ENCODE measurements at places on chromosomes 7 and 10.

GRCh38 chr7:101294832-101295121 lies 26.8 kb downstream of the IFT22 start:
- DNase-seq = no peak

DNA sequence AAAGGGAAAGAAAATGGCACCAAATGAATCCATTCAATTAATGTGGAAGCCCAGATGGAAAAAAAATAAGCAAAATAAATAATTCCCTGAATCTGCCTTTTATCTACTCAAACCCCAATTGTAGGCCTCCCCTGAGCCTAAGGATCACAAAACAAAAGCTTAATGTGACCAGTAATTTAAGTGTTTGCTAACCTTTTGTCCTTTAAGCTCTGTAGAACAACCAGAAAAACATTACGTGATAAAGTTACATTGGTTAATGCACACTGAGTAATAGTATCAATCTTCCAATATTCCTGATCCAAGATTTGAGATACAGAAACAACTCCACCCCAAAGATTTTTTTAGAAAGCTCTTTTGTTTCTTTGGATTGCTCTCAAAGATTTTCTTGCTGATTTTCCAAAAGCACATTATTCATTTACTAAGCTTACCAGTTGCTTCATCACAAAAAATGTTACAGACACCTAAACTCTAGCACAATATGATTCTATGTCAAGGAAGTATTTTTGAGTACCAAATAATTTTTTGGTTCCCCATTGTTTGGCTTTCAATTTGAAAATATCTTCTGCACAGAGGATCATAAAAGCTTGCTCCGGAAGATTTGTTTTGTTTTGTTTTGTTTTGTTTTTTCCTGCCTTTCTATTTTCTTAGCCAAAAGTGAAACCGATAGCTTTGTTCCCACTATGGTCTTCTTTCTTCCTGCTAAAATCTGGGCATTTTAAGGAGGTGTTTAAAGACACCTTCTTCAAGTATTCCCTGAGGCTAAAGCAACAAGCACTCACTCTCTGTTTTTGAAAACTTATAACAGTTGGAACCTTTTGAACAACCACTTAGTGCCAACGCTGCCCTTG lies 54.2 kb downstream of the TRIL start:
- no peak for DNase-seq

DNA sequence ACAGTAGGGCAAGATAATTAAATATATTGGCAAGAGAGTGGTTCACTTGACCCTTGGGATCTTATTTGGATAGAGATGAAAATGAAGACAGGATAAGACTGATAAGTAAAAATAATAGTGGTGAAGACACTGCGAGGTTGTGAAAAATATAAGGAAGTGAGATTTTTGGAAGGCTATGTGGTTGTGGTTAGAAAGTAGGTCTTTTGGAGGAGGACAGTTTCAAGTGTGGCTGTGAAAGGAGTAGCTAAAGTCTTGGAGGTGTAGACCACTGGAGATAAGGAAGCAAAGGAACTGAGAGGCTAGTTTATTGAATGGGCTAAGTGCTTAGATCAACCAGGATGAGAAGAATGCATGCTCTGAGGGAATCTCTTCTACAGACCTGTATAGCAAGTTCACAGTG lies 11.2 kb downstream of the MIOS start:
- no peak for DNase-seq

- DNase-seq = peak; percentile 24
Observed at GRCh38 chr7:116354171-116354545, 143.8 kb downstream of the TES start.

GRCh38 chr7:901388-902154 lies 25.2 kb downstream of the GET4 start:
- DNase-seq = peak; percentile 96

DNA sequence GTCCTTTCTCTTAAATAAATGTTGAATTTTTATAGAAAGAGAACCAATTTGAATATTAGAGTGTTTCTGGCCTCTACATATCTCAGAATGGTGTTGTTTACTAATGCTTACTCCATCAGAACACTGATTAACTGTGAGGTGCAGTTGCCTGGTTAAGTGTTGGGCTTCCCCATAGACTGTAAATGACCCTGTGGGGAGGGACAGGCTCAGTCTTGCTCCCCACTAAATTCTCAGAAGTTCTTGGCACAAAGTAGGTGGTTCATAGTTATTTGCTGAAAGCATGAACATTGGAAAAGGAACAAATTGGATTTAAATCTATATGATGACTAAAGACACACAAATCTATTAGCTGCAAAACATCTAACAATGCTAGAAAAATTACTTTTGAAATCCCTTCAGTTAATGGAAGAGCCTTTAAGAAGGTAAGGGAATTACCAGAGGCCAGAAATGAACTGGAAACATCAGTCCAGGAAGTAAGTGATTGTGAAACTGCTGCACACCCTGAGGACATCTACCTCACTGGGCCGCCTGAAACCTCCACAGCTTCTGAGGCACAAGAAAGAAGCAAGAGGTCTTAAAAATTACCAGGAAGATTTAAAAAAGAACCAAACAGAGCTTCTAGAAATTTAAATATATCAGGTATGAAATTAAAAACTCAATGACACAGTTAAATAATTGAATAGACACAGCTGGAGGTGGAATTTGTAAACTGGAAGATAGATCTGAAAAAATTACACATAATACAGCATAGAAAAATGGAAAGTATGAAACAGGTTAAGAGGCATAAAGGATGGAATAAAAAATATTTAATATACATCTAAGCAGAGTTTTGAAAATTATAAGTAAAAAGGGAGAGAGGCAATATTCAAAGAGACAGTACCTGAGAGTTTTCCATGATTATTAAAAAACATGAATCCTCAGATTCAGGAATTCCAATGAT lies 17.8 kb upstream of the COMTD1 start:
- DNase-seq = no peak

GRCh38 chr10:120667276-120667675 lies 183.9 kb upstream of the WDR11 start:
- no peak for DNase-seq

GRCh38 chr10:128295003-128295402 lies 168.8 kb upstream of the MKI67 start:
- no peak for DNase-seq

DNA sequence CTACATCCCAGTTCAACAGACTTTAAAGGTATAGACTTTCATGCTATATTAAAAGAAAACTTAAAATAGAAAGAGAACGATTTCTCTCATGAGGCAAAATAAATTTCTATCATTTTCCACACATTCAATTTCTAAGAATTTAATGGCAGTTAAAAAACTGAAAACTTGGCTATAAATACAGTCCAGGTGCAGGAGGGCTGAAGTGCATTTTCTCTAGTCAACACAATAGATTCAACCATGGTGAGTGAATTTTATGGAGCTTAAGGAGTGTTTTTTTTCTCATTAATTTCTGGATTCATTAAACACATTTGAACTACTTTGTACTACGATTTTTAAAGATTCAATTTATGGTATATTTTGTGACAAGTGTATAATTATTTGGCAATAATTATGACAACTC lies 240.8 kb upstream of the SLC26A5 start:
- no peak for DNase-seq

DNA sequence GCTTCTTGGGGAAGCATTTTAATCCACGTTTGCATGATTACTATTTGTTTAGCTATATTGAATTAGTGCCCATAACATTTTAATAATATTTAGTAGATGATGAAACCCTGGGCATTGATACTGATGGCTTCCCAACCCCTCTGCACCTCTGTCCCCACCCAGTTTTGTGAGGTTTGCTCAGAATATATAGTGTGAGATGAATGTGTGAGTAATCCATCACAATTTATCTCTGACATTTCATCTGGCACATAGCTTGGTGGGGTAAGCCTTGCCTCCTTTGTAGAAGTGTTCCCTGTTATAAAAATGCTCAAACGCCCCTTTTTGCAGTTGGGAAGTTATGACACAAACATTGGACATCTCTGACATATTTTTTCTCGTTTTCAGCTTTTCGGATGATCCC lies 104.2 kb downstream of the WNT2 start:
- no peak for DNase-seq

DNA sequence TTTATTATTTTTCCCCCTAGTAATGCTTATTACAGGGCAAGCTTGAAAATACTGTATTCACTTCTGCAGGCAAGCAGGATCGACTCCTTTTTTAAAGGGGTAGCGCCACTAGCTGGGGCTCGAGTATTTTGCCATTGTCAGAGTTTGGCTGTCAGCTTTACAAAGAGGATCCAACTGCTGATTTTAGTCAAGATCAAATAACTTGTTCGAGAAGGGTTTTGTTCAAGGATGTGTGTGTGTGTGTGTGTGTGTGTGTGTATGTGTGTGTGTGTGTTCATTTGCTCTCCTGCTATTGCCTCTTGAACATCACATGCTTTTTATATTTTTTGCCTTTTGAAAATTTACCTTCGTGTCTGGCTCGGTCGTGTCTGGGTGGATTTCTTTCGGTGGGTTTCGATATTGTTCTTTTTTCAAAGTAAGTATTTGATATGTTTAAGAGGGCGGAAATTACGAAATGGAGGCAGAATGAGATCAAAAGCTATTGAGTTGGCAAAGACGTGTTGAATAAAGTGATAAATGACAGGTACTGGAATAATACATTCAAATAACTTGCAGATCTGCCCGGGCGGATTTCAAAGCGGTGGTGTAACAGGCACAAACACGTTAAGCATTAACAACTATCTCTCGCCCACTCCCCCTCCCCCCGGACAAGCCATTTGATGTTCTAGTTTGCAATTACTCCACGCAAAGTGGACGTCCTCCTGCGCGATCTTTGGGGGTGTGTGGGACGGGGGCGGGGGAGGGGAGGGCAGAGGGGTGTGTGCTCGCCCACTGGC lies 1.1 kb downstream of the ARID5B start:
- peak; percentile 72 for DNase-seq

All from colonic mucosa (tissue), 4 donors.